Fibroblast of skin of left biceps (primary cell): ENCODE measurements at places on chromosomes 5 and 9.

DNA sequence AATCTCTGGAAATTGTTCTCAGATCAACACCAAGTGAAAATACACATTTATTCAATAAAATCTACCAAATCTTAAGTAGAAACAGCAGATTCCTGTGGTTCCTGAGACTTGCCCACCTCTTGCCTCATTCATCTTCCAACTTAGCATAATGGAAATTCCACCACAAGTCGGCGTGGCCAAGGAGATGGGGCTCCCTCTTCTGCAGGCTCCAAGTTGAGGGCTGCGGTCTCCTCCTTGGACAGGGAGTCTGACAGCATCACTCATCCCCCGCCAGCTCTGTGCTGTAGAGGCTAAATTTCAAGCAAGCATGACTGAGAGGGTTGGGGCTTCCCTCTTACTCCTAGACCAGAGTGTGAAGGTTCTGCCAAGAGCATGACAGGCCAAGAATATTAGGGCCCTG, 273.7 kb downstream of the DIRAS2 start:
- DNase-seq, result no peak

DNA sequence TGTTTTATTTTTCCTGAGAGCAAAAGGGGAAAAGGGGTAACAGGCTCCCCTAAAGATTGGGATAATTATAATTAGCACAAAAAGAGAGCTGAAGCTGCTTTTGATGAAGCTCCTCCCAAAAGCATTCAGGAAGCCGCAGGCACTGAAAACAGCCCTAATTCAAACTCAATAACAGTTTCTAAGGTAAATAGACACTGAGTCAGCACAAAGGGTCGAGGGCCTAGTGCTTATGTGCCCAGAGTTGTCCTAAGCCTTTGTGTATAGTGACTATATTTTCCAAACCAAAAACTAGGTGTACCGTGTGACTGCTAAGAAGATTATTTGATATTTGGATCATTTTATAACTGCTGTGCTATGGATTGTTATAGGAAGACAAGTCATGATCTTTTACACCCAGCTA, 67.7 kb downstream of the HMHB1 start:
- no peak for DNase-seq

DNA sequence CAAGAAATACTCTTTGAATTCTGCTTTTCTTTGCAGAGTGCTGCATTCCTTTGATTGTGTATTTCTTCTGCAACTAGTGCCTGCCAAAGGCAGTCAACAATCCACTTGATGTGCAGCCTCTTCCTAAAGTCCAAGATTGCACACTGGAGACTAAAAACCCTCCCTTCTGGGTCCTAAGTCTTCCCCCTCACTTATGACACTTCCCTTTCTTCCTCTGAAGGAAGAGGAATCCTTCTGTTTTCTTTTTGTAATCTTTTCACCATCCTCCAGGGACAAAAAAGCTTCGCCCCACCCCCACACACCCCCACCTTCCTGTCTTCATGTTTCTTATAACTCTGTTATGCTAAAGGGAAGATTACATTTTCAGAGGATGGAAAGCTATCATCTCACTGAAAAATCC, 39.9 kb downstream of the WDR36 start:
- no peak for DNase-seq

- no peak for DNase-seq
These were observed 8.1 kb downstream of the IDNK start for GRCh38 chr9:83630938-83631457.

DNA sequence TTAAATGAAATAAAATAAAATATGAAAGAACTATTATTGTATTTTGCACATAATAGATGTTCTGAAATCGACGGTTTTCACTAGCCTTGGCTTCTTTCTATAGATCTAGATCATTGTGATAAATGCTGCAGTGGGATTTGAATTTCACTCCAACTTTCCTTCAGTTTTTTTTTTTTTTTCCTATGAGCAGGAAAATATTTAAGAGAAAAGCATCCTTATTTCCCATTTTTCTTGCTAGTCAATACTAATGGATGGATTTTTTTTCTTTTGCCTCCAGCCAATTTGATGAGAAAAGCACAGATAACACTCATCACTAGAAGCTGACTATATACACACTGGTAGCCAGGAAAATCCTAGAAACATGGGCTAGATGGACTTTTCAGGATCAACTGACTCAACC, 249.0 kb downstream of the NFIB start:
- no peak for DNase-seq

GRCh38 chr5:127440831-127441230, 76.6 kb upstream of the PRRC1 start:
- no peak for DNase-seq

- no peak for DNase-seq
These were observed 93.4 kb upstream of the SLC25A48 start for GRCh38 chr5:135741040-135741439.
